ENCODE measurements at places on chromosomes 6 and 20. TPM values are rescaled to one million over a fixed set of nuclear protein-coding genes. Genes with fewer than 3 reads are reported as not detected.

GRCh38 chr20:54382419-54382818 is 93.0 kb upstream of the DOK5 start:
- DNase-seq = no peak

GRCh38 chr6:85756982-85757381 is 114.3 kb upstream of the SYNCRIP start:
- no peak for DNase-seq

- no peak for DNase-seq
Observed at GRCh38 chr20:56673450-56673849, 44.3 kb downstream of the TFAP2C start.

- no peak for DNase-seq
Observed at GRCh38 chr20:51600016-51600420, 57.5 kb upstream of the NFATC2 start.

GRCh38 chr20:35903843-35904242 is 50.5 kb downstream of the SCAND1 start:
- DNase-seq = no peak

GRCh38 chr20:43844778-43845614 is 69.7 kb upstream of the TOX2 start:
- DNase-seq = no peak

- no peak for DNase-seq
Observed at GRCh38 chr20:41180599-41181333, 43.4 kb downstream of the PLCG1 start.

DNA sequence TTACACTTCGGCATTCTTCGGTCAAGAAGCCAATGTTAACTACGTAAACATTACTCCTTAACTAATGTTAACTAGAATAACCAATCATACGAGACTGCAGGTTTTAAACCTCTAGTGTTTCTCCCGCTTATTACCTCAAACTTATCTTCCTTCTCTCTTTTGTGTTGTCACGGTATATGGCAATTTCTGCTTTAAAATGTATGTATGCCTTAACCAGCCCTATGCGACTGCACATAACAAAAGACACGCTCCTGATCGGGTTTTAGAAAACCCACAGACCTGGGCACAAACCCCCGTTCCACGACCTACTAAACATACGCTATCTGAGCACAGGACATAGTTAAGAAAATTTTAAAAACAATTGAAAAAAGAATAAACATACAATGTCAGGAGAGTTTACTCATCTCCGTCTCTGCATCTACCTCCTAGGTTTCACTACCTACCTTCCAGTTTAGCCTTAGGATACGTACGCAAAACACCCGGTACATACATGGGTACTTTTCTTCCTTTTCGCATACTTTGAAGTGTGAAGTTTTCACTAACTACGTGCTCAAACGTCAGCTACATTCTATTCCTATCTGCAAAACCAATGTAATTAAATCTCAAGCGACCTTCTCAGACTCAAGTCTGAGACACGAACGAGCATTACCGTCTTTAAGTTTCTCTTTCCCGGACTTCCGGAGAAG is 1.1 kb downstream of the CD164 start:
- no peak for DNase-seq

DNA sequence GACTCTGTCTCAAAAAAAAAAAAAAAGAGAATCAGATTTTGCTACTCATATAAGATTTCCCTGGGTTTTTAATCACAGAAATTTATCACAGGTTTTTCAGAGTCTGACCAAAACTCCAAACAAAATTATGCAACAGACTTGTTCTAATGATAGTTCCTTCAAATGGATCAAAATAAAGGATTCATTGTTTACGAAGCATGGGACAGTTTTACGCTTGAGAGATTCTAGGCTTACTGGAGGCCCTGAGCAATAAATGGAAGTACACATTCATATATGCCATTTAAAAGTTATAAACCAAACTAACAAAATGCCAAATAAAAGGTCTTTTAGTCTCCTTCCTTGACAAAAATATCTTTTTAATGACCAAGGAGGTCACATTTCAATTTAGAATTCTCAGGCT is 245.1 kb upstream of the KCNQ5 start:
- DNase-seq = no peak

- DNase-seq = no peak
Observed at GRCh38 chr6:46821458-46821881, 28.3 kb downstream of the MEP1A start.

DNA sequence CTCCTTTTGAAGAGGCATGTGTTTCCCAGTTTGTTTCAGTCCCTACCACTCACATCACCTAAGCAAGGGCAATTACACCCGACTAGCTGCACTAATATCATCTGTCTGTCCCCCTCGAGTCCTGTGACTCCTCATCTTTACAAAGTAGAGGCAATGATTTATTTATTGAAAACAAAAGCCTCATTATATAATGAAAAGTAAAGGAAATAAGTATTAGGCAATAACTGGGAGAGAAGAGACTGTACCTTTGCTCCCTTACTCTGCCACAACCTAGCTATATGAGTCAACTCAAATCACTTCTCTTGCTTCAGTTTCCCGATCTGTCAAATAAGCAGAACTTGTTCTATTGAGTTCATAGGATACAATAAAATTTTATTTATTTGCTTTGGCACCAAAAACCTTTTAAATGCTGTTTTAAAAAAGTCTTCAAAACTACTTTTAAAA is 38.9 kb downstream of the CSNK2A1 start:
- no peak for DNase-seq

GRCh38 chr20:23193801-23194384 is 107.8 kb upstream of the CD93 start:
- no peak for DNase-seq

- DNase-seq = no peak
Observed at GRCh38 chr6:21185861-21186478, 407.6 kb upstream of the SOX4 start.

DNA sequence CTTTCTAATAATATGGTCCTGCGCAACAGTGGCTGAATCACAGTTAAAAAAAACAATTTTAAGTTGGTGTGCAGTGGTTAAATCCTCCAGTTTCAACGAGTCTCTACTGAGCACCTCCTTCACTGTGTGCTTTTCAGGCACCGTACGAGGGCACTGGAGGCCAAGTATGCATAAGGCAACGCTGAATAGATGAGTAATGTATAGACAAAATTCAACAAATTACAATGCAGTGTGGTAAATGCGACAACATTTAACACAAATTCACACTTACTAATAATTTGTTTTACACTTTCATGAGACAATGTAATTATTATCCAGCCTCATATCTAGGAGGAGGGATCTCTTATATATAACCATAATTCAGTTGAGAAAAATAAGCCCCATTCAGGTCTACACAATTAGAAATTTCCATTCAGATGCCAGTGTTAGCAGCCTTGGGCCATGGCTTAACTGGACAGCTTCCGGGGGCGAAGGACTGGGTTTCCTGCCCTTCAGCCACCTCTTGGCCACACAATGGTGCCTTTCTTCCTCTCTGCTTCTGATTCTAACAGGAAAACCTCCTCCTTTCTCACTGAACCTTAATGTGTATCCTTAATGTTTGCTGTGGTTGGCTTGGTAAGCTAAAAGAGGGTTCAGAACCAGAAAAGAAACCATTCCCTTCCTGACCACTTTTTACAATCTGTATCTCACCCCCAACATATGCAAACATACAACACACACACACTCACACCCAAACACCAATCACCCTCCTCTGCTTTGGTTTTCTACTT is 51.9 kb downstream of the B4GALT5 start:
- DNase-seq = no peak

- DNase-seq = no peak
Observed at GRCh38 chr20:45163083-45163803, 11.5 kb upstream of the PI3 start.

GRCh38 chr20:51340451-51340840 is 202.1 kb downstream of the NFATC2 start:
- DNase-seq = no peak

DNA sequence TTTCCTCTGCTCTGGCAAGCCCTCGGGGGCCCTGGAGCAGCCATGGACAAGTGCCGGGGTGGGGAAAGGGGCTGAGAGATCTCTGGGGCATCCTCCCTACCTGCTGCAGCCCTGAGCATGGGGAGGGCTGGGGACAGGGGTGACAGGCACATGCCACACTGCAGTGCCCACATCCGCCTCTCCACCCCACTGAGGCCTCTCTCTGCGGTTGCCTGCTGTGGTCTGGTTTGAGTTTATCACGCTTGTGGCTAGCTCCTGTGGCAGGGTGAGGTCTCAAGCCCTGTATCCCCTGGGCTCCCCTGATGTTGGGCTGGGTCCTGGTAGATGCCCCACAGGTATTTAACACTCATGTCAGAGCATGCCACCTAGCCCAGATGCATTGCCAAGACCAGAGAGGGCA is 52.9 kb upstream of the MLN start:
- no peak for DNase-seq

DNA sequence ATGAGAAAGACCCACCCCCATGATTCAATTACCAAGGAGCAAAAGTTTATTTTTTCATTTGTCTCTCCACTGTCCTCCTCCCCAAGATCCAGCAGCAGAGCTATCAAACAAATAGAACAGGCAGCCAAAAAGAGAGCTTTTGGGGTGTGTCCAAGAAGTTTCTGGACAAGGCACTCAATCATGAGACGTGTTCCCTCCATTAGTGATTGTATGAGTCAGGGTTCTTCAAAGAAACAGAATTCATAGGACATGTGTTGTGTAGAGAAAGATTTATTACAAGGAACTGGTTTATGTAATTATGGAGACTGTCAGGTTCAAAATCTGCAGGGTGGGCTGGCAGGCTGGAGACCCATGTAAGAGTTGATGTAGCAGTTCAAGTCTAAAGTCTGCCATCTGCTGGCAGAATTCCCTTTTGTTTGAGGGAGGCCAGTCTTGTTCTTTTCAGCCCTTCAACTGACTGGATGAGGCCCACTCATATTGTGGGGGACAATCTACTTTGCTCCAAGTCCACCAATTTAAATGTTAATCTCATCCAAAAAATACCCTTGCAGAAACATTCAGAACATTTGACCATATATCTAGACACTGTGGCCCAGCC is 248.1 kb upstream of the OPRM1 start:
- DNase-seq = no peak

GRCh38 chr20:1338801-1339200 is 9.9 kb upstream of the SDCBP2 start:
- no peak for DNase-seq

Gene EEF1A2
- 2.8 TPM for total RNA-seq

Gene PI3
- total RNA-seq = 6.7 TPM

Gene CCHCR1
- 5.3 TPM for total RNA-seq

Gene GNAS-AS1
- total RNA-seq = not detected

Gene EFCAB8
- not detected for total RNA-seq

Gene USP49
- 3.2 TPM for total RNA-seq

Gene KCNQ5
- not detected for total RNA-seq

Gene FYN
- 108 TPM for total RNA-seq

Data from omental fat pad (tissue), 4 donors.